IMR-90 (cell line): ENCODE measurements at places on chromosomes 6 and 20. TPM values are rescaled to one million over a fixed set of nuclear protein-coding genes. Genes with fewer than 3 reads are reported as not detected.

Gene UTRN
- 17.3 and 18.7 TPM in 2 replicates for polyA plus RNA-seq

Gene GNRH2
- 0.16 and 0.21 TPM in 2 replicates for polyA plus RNA-seq

Gene TGM3
- polyA plus RNA-seq = not detected in 2 replicates

Gene KCTD20
- polyA plus RNA-seq = 48.5 and 55.4 TPM in 2 replicates

Gene DNAH8
- not detected in 2 replicates for polyA plus RNA-seq

Gene SSTR4
- not detected in 2 replicates for polyA plus RNA-seq

Gene EYS
- polyA plus RNA-seq = not detected in 2 replicates

Gene LEMD2
- polyA plus RNA-seq = 37.8 and 43.6 TPM in 2 replicates
